ENCODE measurements at places on chromosomes 11 and 22.

DNA sequence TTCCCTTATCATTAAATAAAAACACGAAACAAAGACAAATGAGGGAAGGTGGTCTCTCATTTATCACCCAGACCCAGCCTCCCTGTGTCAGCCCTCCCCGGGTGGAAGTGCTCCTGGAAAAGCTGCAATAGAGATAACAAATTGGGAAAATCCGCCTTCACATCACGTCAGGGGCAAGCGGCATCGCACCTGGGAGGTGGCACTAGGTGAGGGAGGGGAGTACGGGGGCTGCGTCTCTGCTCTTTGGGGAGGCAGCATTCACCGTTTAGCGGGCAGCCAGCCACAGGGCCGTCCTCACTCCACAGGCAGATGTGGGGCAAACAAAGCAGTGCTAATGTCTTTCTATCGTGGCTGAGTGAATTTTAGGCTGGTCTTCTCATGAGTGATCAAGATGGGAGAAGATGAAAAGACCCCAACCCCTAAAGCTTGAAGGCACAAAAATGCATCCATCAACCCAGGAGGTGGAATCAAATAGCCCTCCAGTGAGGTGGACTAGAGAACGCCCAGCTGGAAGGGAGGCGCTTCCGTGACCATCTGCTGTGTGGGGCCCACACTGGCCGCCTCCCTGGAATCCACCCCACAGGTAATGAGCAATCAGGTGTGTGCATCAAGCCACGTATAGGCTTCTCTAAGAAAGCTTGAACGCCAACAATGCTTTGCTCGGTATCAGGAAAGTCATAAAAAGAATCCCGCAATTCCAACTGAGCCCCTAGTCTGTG lies 629.5 kb downstream of the BRD1 start:
- DNase-seq, result no peak

GRCh38 chr11:57735619-57736298 lies 5.5 kb upstream of the SELENOH start:
- DNase-seq, result peak; percentile 26

- peak; percentile 30 for DNase-seq
Measured at GRCh38 chr11:117953024-117953671, 23.9 kb upstream of the TMPRSS13 start.

GRCh38 chr22:19178657-19179496 lies at the start of gene SLC25A1:
Gene SLC25A1 (minus strand): TSS chr22:19178736. CDS start chr22:19178673, 63 bp downstream.
- peak; percentile 94 for DNase-seq

DNA sequence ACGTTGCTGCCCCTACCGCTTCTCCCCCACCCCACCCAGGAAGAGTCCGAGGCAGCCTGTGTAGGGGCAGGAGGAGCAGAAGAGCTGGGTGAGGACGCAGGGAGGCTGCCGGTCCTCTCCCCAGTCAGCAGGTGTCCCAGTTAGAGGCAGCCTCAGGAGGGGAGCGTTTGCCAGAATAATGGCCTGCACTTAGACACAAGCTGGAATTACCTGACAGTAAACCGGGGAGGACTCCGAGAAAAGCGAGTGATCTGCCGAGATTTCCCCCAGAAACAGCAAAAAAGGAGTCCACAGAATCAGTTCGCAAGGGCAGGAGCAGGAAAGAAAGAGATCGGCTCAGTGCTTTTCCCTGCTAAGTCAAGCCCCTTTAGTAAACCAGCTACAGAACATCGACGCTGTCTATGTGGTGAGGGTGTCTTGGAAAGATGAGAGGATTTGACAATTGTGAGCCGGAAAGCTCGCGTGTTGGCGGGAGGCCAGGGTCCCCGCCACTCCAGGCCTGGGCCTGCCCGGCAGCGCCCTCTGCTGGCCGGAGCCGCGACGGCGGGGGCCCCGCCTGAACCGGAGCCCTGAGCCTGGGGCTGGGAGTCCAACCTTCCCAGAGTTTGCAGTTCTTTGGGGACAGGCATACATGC lies 17.7 kb upstream of the THRSP start:
- peak; percentile 76 for DNase-seq

- DNase-seq, result no peak
Measured at GRCh38 chr22:37211075-37211865, 1.0 kb downstream of the SSTR3 start.

DNA sequence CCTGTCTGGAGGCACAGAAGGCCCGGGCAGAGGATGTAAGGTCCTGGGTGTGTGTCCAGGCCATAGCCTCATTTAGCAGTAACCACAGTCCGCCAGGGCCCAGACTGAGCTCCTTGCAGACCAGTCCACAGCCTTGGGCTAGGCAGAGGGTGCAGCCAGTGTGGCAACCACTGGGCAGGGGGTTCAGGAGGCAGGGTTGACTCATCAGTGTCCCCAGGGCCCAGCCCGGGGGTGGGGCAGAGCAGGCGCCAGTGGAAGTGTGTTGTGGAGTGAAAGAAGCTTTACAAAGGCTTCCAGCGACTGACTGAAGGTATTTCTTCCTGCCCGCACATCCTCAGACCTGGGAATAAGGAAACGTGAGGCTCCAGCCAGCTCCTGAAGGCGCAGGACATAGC lies 27.7 kb upstream of the WNT11 start:
- DNase-seq, result peak; percentile 37

GRCh38 chr11:65414776-65415498 lies 7.7 kb upstream of the NEAT1 start:
- no peak for DNase-seq

DNA sequence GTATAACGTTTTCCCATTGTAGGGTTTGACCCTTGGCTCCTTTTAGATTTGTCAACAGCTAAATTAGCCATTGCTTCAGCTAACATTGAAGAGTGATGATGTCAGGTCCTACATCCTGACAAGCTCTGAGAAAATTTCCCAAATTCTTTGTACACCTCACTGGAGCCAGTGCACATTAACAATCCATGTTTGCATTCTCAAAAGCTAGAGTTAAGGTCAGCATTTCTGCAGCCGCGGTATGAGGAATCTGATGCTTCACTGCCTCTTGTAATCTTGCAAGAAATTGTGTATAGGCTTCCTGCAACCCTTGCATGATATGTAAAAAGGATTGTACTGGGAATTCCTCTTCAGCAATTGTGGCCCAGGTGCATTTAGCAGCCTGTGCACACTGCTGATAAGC lies 33.1 kb upstream of the NCAM1 start:
- no peak for DNase-seq

- DNase-seq, result no peak
Measured at GRCh38 chr11:112852143-112852866, 108.9 kb upstream of the NCAM1 start.

DNA sequence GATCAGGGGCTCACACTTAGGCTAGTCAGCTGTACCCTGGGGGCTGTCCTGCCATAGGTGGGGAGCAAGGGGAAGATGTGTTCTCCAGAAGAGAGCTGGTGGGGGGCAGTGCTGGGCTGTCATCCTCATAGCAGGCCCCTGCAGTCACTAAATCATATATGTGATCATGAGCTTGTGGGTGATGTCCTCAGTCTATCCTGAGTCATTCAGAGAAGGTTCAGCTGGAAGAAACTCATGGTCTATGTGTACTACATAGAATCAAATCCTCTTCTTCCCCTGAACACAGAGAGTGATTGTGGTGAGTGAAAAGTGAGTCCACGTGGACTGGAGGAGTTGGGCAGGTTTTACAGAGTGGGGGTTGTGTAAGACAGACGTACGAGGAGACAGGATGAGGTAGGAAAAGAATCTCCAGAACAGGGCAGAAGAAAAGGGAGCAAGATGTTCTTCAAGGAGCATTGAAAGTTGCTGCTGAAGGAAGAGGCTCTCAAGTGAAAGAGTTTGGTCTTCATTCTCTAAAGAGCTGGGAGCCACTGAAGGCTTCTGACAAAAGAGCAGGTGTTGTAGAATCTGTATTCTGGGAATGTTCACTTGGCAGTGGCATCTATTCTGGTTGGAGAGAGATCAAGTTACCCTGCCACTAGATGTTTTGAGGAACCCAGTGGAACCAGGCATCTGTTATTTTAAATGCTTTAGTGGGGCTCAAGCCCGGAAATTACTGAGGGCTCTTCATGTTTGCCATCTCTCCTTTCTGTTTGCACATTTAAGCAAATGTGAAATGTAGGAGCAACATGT lies 68.9 kb downstream of the C22orf31 start:
- DNase-seq, result no peak

- no peak for DNase-seq
Measured at GRCh38 chr22:38346506-38346905, 29.3 kb upstream of the CSNK1E start.

DNA sequence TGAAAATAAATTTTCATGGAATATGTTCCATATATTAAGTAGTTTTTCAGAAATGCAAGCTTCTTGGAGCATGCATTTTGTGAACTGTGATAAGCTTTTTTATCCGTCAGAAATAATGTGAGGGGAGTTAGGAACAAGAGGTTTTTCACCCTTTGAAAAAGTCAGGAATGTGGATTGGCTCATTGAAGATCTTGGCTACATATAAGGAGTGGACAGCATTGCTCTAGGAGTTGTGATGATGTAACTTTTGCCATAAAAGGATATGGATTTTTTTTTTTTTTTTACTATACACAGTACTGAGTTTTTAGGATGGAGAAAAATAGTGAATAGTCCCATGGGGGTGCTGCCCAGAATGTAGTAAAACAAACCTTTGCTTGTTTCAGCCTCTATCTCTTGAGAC lies 180.2 kb downstream of the NAV2 start:
- DNase-seq, result no peak

DNA sequence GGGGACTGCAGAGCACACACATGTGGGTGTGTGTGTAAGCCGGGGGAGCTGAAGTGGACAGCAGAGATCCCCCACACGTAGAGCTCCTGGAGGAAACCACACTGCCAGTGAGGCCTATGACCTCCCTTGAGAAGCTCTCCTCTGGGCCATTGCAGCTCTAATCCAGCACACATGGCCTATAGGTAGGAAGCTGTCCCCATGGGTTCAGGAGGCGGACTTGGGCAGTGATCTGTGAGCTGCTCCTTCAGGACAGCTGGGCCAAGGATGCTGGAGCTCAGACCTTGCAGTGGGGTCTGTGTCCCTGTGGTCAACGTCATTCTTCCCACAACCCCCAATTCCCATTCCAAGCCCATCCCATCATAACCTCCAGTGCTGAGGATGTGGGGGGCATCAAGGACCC lies 29.8 kb downstream of the IGLL5 start:
- DNase-seq, result no peak

DNA sequence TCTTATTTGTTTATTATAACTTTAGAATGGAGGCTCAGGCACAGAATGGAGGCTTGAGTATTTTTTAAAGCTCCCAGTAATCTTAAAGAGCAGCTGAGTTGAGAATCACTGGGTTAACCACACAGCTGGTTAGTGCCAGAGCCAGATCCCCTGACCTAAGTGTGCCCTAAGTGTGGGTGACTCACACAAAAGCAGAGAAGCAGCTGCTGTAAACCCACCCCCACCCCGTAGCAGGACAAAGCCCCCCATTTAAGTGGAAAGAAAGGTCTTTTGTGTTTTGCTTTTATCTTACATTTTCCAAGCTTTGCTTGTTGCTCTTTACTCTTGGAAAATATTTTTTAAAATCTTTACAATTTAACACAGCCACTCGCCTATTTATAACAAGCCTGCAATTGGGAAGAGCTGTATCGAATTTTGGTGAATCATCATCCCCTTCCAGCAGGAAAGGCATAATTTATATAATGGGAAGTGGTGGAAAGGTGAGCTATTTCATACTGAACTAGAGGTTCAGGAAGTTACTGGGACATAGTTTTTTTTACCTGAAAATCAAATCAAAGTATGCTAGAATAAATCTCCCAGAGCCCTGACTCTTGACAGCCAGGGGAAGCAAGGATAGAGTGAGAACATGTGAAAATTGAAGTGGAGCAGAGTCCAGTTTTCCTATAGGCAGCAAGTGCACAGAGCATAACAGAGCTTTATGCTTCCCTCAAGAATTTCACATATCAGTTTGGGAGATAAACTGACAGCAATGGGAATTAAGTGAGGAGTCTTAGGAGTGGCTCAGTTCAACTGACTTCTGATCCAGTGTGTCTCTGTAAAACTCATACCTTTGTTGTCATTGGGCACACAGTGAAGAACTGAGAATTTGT lies 405.7 kb downstream of the AASDHPPT start:
- no peak for DNase-seq

DNA sequence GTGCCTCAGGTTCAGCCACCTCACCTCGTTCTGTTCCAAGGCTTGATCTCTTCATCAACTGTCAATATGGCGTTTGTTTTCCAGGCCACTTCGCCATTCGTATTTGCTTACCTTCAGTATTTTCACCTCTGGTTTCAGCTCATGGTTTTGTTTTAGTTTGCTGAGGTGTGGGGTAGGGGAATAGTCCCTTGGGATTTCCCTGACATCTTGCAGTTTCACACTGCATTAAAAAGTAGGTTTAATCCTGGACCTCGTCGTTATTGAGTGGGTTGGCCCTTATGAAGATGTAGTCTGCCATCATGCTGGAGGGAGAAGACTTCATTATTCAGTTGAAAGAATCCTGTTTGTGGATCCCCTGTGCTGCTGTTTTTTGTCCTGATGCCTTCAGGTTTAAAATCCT lies 46.0 kb downstream of the C11orf91 start:
- DNase-seq, result no peak

DNA sequence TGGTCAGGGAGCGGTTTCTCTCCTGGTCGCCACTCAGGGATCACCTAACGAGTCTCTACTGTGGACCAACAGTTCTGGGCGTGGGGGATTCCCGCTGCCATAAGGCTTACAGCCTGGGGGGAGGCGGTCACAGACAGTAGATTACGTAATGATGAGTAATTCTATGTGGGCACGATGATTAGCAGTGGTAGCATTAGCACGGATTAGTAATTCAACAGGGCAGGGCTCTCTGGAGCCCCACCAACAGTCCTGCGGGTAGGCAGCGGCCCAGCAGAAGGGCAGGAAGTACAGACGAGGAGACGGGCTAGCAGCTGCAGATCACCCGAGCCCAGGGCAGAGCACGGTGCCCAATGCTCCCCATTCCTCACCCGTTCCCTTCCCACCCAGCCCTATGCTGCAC lies 3.6 kb downstream of the SHISAL1 start:
- no peak for DNase-seq

- no peak for DNase-seq
Measured at GRCh38 chr11:33855500-33855899, 36.4 kb downstream of the LMO2 start.

DNA sequence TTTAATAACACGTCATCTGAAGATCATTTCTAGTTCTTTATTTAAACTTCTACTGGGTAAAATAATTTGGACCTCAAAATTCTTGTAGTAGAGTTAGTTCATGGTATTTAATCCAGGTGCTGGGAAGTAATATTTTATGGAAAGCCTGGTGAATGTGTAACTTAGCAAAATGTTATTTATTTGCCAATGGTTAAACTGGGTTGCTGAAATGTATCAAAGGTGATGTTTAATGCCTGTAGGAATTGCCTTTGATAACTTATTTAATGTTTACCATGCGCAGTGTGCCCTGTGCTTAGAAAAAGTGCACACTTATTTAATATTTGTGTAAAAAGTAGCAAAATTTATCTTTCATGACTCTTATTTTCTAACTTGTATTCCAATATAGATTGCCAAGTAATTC lies 11.2 kb downstream of the OR5M11 start:
- peak; percentile 27 for DNase-seq

DNA sequence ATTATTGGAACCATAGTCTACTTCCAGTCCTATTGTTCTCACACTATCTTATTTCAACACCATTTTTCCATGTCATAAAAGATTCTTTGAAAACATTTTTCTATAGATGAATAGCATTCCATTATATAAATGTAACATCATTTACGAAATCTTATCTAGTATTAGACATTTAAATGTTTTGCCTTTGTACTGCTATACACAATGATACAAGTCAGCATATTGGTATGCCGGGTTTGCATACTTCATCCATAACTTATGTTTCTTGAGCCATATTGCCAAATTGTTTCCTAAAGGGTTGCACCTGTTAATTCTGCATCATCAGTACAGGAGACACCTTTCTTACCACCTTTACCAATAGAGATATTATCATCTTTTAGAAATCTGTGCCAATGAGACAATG lies 68.2 kb downstream of the SYT13 start:
- no peak for DNase-seq

Data from small intestine (tissue), 16 donors.